Lower lobe of right lung (tissue), 2 donors: ENCODE measurements at places on chromosomes 1 and 21. TPM values are rescaled to one million over a fixed set of nuclear protein-coding genes. Genes with fewer than 3 reads are reported as not detected.

- DNase-seq = no peak
These were observed 11.0 kb upstream of the PAQR6 start for GRCh38 chr1:156258859-156259258.

GRCh38 chr21:42453224-42453985 is 42.6 kb downstream of the RSPH1 start:
- no peak for DNase-seq

DNA sequence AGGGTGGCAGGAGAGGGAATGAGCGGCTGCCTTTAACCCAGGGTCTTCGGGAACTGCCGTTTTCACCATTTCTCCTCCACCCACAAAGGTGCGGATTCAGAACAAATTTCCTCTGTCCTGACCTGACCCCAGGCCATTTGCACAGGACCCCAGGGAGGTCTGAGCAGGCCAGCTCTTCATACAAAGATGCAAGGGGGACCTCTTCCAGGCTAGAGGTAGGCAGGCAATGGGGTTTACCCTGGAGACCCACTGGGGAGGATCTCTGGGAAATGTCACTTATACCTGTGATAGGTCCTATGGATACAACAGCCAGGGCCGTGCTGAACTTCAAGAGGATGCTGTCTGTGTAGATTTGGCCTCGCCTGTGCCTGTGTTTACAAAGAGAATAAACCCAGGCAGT is 89.7 kb upstream of the VAMP3 start:
- DNase-seq = no peak

- DNase-seq = no peak
These were observed 45.3 kb downstream of the TLR5 start for GRCh38 chr1:223097713-223098112.

The KIF17 gene
- 8.4 TPM for total RNA-seq
